GM12878 (cell line): ENCODE measurements at places on chromosomes 1 and 21. TPM values are rescaled to one million over a fixed set of nuclear protein-coding genes. Genes with fewer than 3 reads are reported as not detected.

DNA sequence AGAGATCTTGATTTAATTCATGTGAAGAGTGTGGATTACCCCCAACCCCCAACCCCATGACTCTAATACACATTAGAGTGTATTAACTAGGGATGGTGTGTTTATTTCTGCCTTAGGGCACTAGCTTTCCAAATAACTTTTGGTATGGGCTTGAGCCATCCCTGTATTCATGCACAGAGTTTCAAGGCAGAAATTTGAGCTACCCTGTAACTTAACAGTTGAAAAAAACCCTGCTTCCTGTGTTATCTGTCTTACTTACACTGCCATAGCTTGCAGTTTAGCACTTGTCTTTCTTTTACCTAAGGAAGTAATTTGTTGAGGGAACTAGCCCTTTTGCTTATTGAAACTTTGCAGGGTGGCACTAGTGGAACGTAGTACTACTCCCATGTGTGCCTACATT lies 6.3 kb downstream of the SRSF11 start:
- no peak for DNase-seq

GRCh38 chr1:243421784-243422183 lies 165.9 kb downstream of the SDCCAG8 start:
- no peak for DNase-seq

- no peak for DNase-seq
These were observed 216.0 kb downstream of the DYRK1A start for GRCh38 chr21:37582590-37582989.

- no peak for DNase-seq
These were observed 317 bp downstream of the SPAG17 start for GRCh38 chr1:118184739-118185083.

GRCh38 chr1:22376001-22376400 lies 75.7 kb upstream of the ZBTB40 start:
- DNase-seq, result no peak

The SPRR2F gene
- total RNA-seq, result not detected in 2 replicates

DNA sequence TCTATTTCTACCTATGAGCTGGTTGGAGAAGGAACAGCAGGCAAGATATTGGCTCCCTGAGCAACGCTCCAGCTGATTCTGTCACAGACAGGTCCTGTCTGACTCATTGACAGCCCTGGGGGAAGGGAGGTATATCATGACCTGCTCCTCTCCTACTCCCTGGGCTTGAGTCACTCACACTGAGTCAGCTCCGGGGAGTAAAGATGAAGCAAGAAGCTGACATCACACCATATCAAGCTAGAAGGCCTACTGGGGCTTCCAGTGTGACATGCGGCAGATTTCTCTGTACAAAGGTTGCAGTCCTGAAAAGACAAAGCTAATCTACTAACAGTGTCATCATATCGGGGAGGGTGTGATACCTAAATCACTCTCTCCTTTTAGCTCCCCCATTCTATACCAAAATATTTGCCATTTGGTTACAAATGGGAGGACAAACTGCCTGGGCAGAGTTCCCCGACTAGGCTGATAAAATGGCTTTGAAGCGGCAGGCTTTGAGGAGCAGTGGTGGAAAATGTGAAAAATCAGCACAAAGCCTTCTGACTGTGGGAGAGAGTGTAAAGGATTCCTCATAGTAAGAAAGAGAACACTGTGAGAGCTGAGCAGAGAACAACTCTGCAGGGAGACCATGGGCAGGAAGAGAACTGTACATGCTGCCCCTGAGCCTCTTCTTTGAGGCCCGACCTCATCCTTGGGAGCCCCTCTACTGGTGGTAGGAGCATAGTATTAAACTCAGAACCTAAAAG lies 15.5 kb downstream of the PI4KB start:
- DNase-seq, result no peak

The DARS2 gene
- total RNA-seq, result 32.7 and 35.4 TPM in 2 replicates

DNA sequence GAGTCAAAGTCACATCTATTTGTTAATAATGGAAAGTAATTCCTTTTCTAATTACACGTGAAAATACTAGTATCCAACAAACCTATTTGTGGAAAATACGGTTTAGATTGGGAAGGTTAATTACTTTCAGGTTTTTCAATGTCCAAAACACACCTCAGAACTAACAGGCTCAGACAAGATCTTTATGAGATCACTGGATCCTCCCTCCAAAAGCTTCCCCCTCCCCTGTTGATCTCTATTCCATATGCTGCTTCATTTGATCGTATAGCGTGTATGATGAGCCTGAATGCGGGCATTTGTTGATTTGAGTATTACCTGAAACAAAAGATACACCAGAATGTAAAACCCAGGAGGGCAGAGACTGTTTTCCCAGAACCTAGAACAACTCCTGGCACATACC lies 26.5 kb downstream of the ERG start:
- no peak for DNase-seq

DNA sequence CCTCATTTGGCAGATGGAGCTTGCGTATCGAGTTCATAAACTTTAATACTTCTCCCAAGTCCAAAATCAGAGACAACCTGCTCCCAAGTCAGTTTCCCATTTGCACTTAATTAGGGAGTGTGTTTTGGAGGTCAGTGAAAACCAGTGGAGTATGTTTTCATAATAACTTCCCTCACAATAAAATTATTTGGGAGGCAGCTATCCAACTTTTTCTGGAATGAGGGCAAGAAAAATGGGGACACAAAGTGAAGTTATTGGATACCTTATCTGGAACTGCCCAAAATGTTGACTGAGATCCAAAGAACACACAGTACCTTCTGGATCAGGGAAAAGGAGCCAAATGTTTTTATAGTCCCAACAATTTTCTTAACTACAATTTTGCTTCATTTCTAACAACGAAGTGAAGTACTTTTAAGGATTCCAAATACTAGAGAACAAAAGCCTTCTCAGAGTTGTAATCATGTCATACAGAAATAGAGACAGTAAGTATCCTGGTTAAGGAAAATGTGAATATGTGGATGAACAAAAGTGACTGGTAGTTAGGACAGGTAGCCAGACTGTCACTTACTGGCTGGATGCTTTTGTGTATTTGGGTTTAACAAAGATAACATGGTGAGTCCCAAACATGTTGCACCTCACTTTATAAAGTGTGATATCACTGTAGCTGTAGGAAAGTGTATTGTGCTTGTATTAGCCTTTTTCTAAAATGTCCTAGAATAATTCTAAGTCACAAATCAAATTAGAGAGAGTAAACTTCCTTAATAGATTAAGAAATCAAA lies 325.0 kb downstream of the HLX start:
- no peak for DNase-seq

DNA sequence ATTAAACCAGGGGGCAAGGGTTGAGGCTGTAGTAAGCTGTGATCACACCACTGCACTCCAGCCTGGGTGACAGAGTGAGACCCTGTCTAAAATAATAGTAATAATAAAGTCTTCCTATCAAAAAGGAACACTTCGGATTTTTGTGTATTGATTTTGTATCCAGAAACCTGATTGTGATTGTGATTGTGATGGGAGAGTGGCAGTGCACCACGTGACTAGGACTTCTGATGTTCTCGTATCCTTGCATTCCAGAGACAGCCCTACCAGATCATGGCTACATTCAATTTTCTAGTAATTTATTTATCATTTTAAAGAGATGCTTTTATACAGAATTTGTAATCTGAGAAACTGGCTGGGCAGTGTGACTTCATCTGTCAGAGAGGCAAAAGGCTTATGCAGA lies 2.6 kb upstream of the KIF1B start:
- no peak for DNase-seq

- DNase-seq, result no peak
These were observed 10.7 kb upstream of the SLAMF8 start for GRCh38 chr1:159815926-159816325.

The AGMAT gene
- total RNA-seq, result 6.9 and 7.4 TPM in 2 replicates

The ACTA1 gene
- not detected in 2 replicates for total RNA-seq

The KCNH1 gene
- not detected in 2 replicates for total RNA-seq

- DNase-seq, result no peak
These were observed 9.8 kb downstream of the EDN2 start for GRCh38 chr1:41474490-41475271.

The STIL gene
- total RNA-seq, result 22.9 and 23.3 TPM in 2 replicates

DNA sequence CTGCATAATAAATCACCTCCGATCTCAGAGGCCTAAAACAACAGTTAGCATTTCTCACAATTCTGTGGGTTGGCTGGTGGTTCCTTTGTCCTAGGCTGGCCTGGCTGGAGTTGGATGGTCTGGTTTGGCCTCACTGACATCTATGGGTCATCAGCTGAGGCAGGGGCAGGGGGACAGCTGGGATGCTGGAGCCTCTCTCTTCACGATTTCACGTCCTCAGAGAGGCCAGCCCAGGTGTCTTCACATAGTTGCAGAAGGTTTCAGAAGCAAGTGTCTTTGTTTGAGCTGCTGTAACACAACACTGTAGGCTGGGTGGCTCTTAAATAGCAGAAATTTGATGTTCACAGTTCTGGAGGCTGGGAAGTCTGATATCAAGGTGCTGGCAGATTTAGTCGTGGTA lies 155.5 kb upstream of the CACNA1E start:
- DNase-seq, result no peak

- no peak for DNase-seq
These were observed 151.6 kb downstream of the C1orf94 start for GRCh38 chr1:34328281-34328799.

- DNase-seq, result no peak
These were observed 29.4 kb upstream of the CRP start for GRCh38 chr1:159743651-159744410.

DNA sequence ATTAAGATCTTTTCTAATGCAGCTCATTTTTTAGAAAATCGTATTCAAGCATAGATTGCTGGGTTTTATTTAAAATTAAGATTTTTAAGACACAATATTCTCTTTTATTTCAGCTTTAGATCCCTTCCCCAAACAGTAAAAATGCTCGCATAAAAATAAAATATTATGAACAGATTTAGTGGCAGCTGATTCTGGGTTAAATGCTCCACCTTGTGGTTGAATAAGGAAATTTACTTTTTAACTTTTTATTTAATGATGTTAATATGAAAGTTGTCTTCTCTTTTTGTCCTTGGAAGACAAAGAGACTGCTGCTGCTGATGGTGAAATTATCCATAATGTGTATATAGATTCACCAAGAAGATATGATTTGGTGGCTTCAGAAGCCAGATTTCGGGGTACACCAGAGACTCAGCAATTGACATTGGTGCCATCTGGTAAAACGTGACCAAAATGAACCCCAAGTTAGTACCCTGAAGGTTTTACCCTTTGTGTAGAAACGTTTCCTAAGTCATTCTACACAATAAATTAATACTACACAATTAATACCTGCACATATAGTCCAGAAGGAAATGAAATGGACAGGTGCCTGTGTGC lies 128.0 kb downstream of the ADAMTS1 start:
- no peak for DNase-seq

DNA sequence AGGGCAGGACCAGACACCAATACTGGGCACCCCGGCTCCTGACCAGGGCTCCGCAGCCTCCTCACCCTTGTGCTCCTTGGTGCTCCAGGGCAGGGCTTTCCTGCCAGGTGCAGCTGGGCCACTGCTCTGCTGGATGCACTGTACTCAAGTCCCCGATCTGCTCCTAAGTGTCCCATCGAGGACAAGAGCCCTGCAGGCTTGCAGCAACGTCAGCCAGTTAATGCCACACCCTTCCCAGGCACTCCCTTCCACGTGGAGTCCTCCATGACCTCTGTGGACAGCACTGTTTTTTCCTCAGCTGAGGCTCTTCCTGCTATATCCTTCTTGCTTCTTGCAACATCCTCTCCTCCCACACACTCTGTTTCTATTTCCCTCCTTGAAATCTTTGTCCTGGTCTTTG lies 94.0 kb upstream of the NGF start:
- no peak for DNase-seq

- DNase-seq, result no peak
These were observed at the start of gene NIBAN1 for GRCh38 chr1:184974056-184974836. Gene NIBAN1, minus strand, starts transcription at chr1:184974508. Its CDS starts 152 bp downstream, at chr1:184974356.

DNA sequence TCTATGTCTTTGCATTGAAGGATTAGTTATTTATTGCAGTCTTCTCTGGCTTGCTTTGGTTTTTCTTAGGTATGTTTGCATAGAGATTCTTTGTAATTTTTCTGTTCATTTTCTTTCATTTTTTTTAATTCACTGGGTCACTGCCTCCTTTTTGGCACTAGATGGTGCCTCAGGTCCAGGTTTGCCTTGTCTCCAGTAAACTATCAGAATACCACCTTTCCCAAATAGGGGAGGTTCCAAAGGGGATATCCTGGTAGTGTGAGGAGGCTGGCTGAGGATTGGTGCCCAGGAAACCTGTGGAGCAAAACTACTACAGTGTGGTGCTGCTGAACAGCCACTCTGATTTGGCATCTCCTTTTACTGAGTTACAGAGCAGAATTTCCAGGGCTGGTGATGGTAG lies 257.1 kb downstream of the KCTD3 start:
- no peak for DNase-seq

The KCNE1 gene
- total RNA-seq, result 0.18 TPM in 1 of 2 replicates, not detected in the other

GRCh38 chr1:195958131-195958530 lies 650.1 kb downstream of the KCNT2 start:
- DNase-seq, result no peak

- no peak for DNase-seq
These were observed 47.5 kb downstream of the HSF2BP start for GRCh38 chr21:43611598-43612369.
